ENCODE measurements at places on chromosomes 16 and 17.
A peak's percentile ranks its signal among the peaks of the same experiment; 100 is the strongest.

- H3K27me3 ChIP-seq = no peaks in the 10 kb centered on the region
- H3K27ac ChIP-seq = no peak overlapping the region
- H3K4me1 ChIP-seq = peaks cover 15% of the 10 kb centered on the region
- H3K36me3 ChIP-seq = no peaks in the 10 kb centered on the region
Measured at GRCh38 chr16:12296991-12297390, 320.5 kb downstream of the SNX29 start.

DNA sequence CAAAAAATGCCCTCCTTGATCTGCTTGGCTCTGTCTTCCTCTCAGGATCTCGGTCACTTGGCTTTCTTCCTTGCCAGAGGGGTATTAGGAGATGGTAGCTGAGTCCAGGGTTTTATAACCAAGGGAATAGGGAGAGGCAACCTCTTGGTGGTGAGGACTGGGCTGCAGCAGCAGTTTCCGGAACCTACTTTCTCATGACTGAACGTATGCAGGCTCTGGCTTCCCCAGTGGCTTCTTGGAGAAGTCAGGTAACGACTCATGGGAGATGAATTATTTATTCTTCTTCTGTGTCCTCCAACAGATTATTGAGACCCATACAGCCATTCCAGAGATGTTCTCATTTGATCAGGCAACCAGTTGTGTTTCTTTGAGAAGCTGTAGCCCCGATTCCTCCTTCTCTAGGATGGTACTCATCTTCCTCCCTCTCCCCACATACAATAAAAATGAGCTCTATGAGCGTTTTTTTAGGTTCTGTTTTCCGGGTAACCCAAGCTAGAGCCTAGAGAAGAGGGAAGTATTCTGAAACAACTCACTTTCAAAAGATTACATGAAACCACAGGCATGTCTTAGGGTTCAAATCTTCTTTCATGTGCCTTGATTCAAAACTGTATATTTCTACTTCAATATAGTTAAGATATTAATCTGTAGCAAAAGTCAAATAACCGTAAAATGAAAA, 22.3 kb upstream of the DHX40 start:
- no peak overlapping the region for H3K4me3 ChIP-seq
- no peak for DNase-seq
- no peak overlapping the region for H3K27ac ChIP-seq
- no peaks in the 10 kb centered on the region for H3K36me3 ChIP-seq
- H3K27me3 ChIP-seq = peaks cover 8% of the 10 kb centered on the region
- no peaks in the 10 kb centered on the region for H3K4me1 ChIP-seq

DNA sequence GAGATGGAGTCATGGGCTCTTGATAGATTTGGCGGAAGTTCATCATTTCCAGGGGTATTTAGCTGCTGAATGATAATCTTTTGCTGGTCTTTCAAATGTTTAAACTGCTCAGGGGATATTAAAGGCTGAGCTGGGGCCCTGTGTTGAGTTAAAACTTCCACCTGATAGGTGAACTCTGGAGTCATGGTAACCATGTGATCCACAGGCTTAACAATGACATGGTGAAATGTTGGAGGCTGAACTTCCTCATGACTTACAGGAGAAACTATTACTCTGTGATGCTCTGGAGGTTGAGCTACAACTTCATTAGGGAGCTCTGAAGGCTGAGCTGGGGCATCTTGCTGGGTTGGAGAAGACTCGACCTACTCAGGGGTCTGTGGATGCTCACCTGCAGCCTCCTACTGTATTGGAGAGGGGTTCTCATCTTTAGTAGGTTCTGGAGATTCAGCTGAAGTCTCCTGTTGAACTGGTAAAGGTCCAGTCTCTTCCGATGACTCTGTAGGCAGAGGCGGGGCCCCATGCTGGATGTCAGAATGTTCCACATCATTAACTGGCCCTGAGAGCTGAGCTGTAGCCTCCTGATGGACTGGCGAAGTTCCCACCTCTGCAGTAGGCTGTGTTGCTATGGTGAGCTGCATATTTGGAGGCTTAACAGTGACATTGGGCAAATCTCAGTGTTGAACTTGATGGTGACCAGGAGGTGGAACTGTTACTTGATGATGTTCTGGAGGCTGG, 24.2 kb downstream of the RDM1 start:
- H3K27me3 ChIP-seq = no peaks in the 10 kb centered on the region
- H3K4me3 ChIP-seq = no peak overlapping the region
- no peak for DNase-seq
- no peaks in the 10 kb centered on the region for H3K4me1 ChIP-seq
- no peak overlapping the region for H3K27ac ChIP-seq

DNA sequence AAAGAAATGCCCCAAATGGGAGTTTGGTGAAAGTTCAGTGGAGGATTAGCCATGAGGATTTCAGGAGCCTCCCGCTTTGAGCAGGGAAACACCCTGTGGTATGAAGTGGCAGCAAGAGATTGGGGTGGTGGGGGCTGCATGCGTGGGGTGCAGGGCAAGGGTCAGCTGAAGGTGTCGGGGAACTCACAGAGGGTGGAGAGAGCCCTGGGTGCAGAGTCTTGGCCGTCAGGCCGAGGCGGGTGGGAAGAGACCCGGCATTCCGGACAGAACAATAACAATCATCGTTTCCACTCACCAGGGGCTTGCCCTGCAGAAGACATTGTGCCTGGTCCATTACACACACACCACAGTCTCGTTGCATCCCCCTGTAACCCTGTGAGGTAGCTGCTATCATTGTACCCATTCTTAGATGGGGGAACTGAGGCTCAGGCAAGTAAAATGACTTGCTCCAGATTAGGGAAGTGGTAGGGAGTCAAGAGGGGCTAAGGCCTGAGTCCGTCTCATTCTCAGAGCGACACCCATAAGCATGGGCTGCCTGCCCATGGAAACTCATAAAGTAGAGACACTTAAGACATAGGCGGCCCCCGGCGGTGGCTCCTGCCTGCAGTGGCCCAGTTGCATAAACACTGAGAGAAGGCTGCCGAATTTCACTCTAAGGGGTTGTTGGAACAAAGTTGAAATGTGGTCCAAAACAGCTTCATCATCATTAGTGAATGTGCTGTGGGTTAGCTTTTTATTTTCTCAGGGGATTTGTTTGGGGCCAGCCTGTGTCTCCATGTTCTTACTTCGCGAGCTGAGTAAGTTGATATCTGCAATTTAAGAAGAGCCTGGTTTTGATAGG, 93.3 kb downstream of the CMIP start:
- H3K4me3 ChIP-seq = no peak overlapping the region
- H3K36me3 ChIP-seq = peaks cover 14% of the 10 kb centered on the region
- H3K27ac ChIP-seq = no peak overlapping the region

GRCh38 chr16:24189941-24190340, 66.2 kb upstream of the CACNG3 start:
- no peaks in the 10 kb centered on the region for H3K4me1 ChIP-seq
- peaks cover 16% of the 10 kb centered on the region for H3K27me3 ChIP-seq
- no peaks in the 10 kb centered on the region for H3K36me3 ChIP-seq
- H3K4me3 ChIP-seq = no peak overlapping the region
- DNase-seq = no peak

DNA sequence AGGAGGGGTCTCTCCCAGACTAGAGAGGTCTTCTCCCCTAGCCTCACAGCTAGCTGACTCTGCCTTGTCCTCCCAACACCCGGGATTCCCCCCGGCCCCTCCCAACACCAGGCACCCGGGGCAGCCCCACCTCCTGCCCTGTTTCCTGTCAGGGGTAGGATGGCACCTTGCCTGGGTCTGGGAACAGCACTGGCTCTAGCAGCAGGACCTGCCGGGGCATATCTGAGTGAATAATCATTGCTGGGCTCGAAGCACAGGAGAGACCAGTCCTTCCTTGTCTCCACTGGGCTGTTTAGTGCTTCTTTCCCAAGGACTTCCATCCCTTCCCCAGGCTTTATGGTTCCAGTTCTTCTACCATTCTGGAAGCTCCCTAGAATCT, 25.7 kb downstream of the MINK1 start:
- H3K27me3 ChIP-seq = no peaks in the 10 kb centered on the region
- DNase-seq = peak; percentile 79
- peaks cover 7% of the 10 kb centered on the region for H3K36me3 ChIP-seq
- H3K4me3 ChIP-seq = no peak overlapping the region
- H3K4me1 ChIP-seq = peaks cover 11% of the 10 kb centered on the region

DNA sequence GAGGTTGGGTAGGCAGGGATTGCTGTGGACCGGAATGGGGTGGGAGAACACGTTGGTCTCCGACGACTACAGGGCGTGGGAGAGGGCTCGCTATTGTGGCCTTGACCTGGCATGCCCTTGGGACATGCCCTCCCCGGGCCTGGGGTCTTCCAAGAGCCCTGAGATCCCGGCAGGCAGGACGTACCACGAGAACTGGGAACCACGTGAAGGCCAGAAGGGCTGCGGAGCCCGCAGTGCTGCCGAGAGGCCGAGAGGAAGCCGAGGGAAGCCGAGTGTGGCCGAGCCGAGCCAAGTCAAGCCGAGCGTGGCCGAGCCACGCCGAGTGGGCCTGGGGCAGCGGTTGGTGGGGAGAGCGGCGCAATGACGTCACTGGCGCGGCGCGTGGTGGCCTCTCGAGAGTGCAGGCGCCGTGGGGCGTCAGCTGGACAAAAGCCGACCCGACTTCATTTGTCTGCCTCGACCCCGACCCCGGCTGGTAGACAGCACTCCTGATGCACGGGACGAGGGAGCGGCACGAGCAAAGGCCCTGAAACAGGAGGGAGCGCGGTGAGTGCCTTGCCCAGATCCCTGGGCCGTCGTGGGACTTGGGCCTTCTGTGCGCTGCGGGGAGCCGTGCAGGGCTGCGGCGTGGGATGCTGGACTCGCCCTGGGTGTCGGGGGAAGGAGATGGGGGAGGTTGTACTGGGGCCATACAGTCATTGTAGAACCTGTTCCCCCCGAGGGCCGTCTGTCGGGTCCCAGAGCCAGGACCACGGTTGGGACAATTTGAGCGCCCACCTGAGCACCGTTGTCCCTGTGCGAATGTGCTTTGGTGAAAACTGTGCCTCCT, 6.6 kb downstream of the SOCS1 start:
- H3K4me1 ChIP-seq = no peaks in the 10 kb centered on the region
- DNase-seq = peak; percentile 49
- no peak overlapping the region for H3K27ac ChIP-seq

DNA sequence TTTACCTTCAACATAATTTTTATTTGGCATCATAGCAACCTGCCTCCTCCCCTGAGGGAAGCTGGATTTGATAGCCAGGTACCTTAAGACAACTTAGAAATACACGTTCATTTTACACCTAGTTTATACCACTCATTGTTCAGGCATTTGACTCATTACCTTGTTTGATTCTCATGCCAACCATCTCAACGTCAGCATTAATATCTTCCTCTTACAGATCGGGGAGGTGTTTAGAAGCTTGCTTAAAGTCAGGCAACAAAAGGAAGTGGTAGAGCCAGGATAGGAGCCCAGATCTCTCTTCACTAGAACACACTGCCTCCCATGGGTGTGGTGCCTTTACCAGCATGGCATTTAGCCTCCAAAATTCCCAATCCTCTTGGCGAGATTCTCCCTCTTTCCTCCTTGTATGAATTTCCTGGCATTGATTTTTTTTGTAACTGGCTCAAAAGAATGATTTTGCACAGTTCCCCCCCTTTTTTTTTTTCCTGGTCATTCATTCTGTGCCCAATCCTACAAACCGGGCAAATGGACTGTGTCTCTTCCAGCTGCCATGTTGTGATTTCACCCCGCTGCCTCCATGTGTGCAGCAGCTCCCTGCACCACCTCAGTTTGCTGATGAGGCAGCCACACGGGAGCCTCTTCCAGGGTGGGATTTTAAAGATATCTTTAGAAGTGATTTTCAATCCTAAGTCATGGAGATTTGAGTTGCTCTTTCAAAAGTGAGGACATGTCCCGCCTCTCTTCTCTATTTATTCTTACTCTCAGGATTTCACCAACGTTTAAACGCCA, 383.6 kb downstream of the UTP18 start:
- H3K4me3 ChIP-seq = no peak overlapping the region
- H3K27me3 ChIP-seq = peaks cover 19% of the 10 kb centered on the region
- H3K27ac ChIP-seq = no peak overlapping the region
- no peaks in the 10 kb centered on the region for H3K36me3 ChIP-seq

GRCh38 chr16:84726079-84726668, 26.4 kb downstream of the USP10 start:
- H3K36me3 ChIP-seq = peaks cover 12% of the 10 kb centered on the region
- peak; percentile 94 for DNase-seq
- H3K4me1 ChIP-seq = peaks cover 13% of the 10 kb centered on the region
- peak overlapping the region; percentile 8 for H3K4me3 ChIP-seq

DNA sequence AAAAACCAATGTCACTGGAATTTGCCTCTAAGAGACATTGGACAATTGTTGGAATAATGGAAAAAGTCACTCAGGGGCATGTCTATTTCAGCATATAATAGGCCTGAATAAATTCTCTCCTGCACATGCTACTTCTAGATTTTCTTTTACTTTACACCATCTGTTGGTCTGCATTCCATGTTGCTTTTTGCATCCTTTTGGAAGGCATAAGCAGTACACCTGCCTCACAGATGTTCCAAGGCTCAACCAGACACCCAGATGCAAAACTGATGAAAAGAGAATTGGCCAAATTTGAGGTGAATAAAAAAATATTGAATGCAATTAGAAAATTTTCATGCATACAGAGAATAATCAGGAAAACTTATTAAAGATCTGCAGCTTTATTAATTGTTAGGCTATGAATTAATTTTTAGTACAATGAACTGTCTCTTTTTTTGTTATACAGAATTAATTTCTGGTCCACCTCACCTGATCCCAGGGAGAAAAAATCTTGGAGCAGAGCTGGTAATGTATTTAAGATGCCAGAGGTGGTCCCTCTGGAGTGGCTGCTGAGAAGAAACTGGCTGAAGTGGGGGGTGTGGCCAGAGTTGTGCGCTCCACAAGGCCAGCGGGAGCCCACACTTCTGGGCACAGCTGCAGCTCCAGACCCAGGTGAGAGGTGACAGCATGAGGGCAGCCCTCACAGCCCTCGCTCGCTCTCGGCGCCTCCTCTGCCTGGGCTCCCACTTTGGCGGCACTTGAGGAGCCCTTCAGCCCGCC, 778.6 kb downstream of the CDH11 start:
- H3K27me3 ChIP-seq = no peaks in the 10 kb centered on the region
- no peak for DNase-seq
- no peak overlapping the region for H3K4me3 ChIP-seq
- no peaks in the 10 kb centered on the region for H3K36me3 ChIP-seq
- no peak overlapping the region for H3K27ac ChIP-seq

GRCh38 chr16:66277311-66278070, 89.0 kb upstream of the CDH5 start:
- H3K36me3 ChIP-seq = no peaks in the 10 kb centered on the region
- DNase-seq = peak; percentile 27
- H3K4me1 ChIP-seq = no peaks in the 10 kb centered on the region
- H3K27ac ChIP-seq = no peak overlapping the region

DNA sequence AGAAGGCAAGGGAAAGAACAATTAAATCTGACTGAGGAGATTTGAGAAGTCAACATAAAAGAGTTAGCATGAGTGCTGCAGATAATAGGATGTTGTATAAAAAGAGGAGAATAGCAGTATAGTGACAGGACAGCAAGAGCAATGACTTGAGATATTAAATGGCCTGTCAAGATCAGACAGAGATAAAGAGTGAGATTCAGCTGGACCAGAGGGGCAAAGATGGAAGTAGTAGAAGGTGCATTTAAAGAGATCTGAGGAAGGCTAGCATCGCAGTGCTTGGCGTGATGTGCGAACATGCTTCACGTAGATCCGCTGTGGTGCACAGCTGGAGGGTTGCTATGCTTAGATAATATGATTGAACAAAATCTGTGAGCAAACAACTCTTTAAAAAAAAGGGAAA, 1422.6 kb upstream of the CDH8 start:
- H3K4me3 ChIP-seq = no peak overlapping the region
- DNase-seq = no peak
- H3K36me3 ChIP-seq = no peaks in the 10 kb centered on the region
